ENCODE measurements at places on chromosomes 5 and 9. TPM values are rescaled to one million over a fixed set of nuclear protein-coding genes. Genes with fewer than 3 reads are reported as not detected.
A peak's percentile ranks its signal among the peaks of the same experiment; 100 is the strongest.

ACSL6 gene
- 8.2 TPM for total RNA-seq

DNA sequence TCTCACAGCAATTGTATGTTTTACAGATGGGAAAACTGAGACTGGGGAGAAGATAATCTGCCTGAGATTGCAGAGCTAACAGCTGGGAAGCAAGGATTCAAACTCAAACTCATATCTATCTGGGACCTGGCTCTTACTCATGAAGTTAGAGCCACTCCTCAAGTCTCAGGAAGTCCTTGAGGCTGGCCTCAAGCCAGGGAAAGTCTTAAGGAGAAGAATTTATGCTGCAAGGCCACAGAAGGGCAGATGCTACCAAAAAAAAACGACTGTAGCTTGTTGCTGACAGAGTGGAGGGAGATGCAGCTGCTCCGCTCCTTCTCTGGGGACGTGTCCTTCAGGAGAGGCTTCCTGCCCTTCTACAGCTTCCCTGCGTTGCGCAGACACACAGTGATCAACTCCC, 39.8 kb downstream of the BARHL1 start:
- no peak overlapping the region for H3K27ac ChIP-seq
- no peaks in the 10 kb centered on the region for H3K27me3 ChIP-seq
- DNase-seq: no peak
- H3K36me3 ChIP-seq: peaks cover 18% of the 10 kb centered on the region
- no peak overlapping the region for H3K4me3 ChIP-seq

INSL4 gene
- not detected for total RNA-seq

DNA sequence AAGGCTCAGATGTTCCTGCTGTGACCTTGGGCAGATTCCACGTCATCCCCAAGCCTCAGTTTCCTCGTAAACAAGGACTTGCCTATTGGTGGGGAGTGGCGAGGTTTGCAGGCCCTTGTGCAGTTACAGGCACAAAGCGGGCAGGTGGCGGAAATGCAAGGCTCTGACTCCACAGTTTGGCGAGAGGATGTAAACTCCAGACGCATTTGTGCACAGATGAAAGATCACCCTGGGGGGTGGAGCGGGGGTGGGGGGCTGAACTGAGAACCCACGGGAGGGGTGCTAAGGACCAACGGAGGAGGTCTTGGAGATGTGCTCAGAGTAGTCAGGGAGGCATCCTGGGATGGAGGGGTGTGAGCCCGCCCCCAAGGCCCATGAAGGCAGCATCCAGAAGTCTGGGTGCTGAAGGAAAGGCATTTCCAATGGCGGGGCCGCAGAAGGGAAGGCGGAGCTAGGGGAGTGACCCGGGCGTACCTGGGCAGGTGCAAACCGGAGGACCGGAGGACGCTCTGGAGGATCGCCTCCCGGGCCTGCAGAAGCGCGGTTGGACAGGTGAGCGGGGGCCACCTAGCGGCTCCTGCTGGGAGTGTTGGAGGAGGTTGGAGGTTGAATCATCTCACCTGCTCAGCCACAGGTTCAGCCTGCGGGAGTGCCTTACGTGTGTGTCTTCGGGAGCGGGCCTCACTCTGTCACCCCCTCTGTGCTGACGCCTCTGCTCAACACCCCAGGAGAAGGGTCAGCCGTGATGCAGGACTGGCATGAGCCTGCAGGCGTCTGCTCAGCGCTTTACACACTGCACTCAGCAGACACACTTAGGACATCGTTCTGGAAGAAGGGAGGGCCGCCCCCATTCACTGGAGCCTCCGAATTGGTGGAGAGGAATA, 1.9 kb upstream of the FIBCD1 start:
- peaks cover 13% of the 10 kb centered on the region for H3K4me1 ChIP-seq
- DNase-seq: peak; percentile 81
- H3K4me3 ChIP-seq: peak overlapping the region; percentile 10
- H3K27me3 ChIP-seq: peaks cover 59% of the 10 kb centered on the region
- H3K27ac ChIP-seq: no peak overlapping the region
- H3K36me3 ChIP-seq: no peaks in the 10 kb centered on the region

GRCh38 chr9:101632611-101633010, 37.8 kb upstream of the PPP3R2 start:
- H3K4me1 ChIP-seq: no peaks in the 10 kb centered on the region
- H3K27me3 ChIP-seq: no peaks in the 10 kb centered on the region
- no peak overlapping the region for H3K4me3 ChIP-seq
- DNase-seq: no peak

DNA sequence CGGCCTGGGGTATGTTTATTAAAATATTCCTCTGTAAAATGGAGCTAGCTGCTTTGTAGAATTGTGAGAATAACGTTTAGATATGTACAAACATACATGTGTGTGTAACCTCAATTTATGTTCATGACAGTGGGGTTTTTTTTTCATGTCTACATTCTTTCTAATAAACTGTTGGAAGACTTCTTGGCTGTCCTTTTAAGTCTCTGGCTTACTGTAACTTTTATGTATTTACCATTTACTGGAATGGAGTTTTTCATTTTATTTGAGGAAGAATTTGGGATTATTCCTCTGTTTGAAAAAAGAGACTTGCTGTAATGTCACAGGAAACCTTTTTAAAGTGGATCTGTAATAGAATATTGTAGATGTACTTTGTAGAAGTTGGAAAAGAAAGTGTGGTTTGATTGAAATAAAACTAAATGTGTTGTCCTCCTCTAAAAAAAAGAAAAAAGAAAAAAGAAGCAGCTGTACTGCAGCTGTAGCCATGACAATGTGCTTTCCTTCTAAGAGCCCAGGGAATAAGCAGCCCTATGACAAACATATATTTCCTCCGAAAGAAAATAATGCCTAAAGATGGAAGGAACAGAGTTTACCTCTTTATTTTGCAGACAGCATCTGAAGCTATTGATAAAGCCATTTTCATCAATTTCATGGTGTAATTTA, 71.2 kb upstream of the FREM1 start:
- no peak overlapping the region for H3K27ac ChIP-seq
- no peaks in the 10 kb centered on the region for H3K4me1 ChIP-seq
- H3K36me3 ChIP-seq: no peaks in the 10 kb centered on the region
- no peak for DNase-seq

GRCh38 chr5:156513123-156513815, 186.3 kb downstream of the SGCD start:
- DNase-seq: no peak
- H3K4me1 ChIP-seq: no peaks in the 10 kb centered on the region
- no peaks in the 10 kb centered on the region for H3K36me3 ChIP-seq
- H3K27me3 ChIP-seq: no peaks in the 10 kb centered on the region
- H3K4me3 ChIP-seq: no peak overlapping the region

ADAM19 gene
- 50.2 TPM for total RNA-seq

- no peak overlapping the region for H3K4me3 ChIP-seq
- H3K27me3 ChIP-seq: no peaks in the 10 kb centered on the region
- DNase-seq: no peak
- no peak overlapping the region for H3K27ac ChIP-seq
- H3K36me3 ChIP-seq: no peaks in the 10 kb centered on the region
- no peaks in the 10 kb centered on the region for H3K4me1 ChIP-seq
These were observed 85.0 kb upstream of the TAF11L2 start for GRCh38 chr5:17412760-17413671.

- peak overlapping the region; percentile 77 for H3K4me3 ChIP-seq
- H3K27me3 ChIP-seq: no peaks in the 10 kb centered on the region
- H3K27ac ChIP-seq: peak overlapping the region; percentile 93
These were observed 3.7 kb upstream of the GNPDA1 start for GRCh38 chr5:142016556-142016955.

DNA sequence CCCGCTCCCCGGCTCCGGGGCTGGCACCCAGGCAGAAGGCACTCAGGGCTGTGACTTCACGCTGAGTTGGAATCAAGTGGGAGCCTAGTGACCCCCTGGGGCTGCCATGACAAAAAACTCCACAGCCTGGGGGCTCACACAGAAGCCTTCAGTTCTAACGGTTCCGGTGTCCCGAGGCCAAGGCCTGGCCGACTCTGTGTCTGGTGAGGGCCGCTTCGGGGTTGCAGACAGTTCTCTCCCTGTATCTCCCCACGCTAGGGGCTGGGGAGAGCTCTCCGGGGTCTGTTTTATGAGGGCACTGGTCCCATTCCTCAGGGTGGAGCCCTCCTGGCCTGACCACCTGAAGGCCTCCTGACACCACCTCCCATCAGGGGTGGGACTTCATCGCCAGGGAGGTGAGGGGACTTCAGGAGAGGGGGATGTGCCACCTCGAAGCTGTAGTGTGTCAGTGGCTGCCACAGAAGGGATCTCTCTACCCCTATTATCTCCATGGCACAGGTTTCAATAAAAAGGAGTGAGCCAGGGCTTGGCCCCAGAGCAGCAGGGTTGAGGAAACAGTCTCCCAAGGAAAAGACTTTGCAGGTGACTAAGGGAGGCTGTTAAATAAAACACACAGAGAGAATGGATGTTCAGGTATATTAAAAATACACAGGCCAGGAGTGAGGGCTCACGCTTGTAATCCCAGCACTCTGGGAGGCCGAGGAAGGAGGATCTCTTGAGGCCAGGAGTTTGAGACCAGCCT, 1.5 kb upstream of the SLC6A3 start:
- H3K4me3 ChIP-seq: no peak overlapping the region
- H3K27ac ChIP-seq: no peak overlapping the region
- H3K27me3 ChIP-seq: peaks cover 53% of the 10 kb centered on the region
- no peak for DNase-seq
- peaks cover 29% of the 10 kb centered on the region for H3K4me1 ChIP-seq

RUFY1 gene
- total RNA-seq: 37.9 TPM

GRCh38 chr9:6054280-6055099, 39.1 kb upstream of the RANBP6 start:
- no peaks in the 10 kb centered on the region for H3K27me3 ChIP-seq
- H3K27ac ChIP-seq: no peak overlapping the region
- H3K4me3 ChIP-seq: no peak overlapping the region
- H3K36me3 ChIP-seq: no peaks in the 10 kb centered on the region

- peak overlapping the region; percentile 95 for H3K4me3 ChIP-seq
- H3K4me1 ChIP-seq: peaks cover 26% of the 10 kb centered on the region
- H3K36me3 ChIP-seq: no peaks in the 10 kb centered on the region
- H3K27me3 ChIP-seq: no peaks in the 10 kb centered on the region
- no peak for DNase-seq
These were observed 1.0 kb upstream of the TSC1 start for GRCh38 chr9:132945186-132946130.

GRCh38 chr5:153979028-153979783, 59.5 kb downstream of the FAM114A2 start:
- no peak for DNase-seq
- no peaks in the 10 kb centered on the region for H3K4me1 ChIP-seq
- peaks cover 5% of the 10 kb centered on the region for H3K27me3 ChIP-seq
- H3K27ac ChIP-seq: no peak overlapping the region
- H3K36me3 ChIP-seq: no peaks in the 10 kb centered on the region

- no peak for DNase-seq
- no peak overlapping the region for H3K27ac ChIP-seq
- no peak overlapping the region for H3K4me3 ChIP-seq
- H3K4me1 ChIP-seq: no peaks in the 10 kb centered on the region
These were observed 45.2 kb upstream of the SARDH start for GRCh38 chr9:133783331-133783731.

DNA sequence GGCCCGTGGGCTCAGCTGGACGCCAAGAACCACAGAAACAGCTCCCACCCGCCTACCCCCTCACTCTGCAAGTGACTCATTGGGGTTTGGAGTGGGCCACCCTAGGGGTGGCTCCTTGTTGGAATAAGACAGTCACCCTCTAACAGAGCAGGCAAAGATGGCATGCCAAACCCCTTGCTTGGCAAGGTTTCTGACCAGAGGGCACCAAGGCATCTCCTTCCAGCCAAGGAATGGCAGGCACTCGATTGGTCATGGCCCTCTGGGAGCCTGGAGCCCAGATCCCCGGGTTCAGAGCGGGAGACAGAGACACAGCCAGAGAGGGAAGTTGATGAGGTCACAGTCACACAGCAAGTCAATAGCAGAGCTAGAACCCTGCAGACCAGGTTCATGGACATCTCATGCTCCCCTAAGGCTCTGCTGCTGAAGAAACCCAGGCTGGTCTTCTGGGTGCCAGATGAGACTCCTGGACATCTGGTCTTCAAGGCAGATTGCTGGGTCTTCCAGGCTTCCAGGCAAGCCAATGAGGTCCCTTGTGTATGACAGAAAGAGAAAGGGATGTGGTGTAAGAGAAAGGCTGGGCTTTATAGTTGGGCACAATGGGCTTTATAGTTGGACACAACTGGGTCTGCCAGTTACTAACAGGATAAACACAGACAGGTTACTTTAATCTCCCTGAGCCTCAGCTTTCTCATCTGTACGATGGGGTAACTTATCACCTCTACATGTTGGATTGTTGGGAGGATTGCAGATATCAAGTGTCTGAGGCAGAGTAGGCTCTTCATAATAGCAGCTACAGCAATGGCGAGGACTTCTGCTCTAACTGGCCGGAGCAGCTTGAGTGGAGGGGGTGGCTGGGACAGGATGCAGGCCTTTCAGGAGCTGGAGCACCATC, 23.3 kb upstream of the KIF12 start:
- H3K27me3 ChIP-seq: peaks cover 9% of the 10 kb centered on the region
- DNase-seq: no peak
- no peaks in the 10 kb centered on the region for H3K4me1 ChIP-seq
- H3K4me3 ChIP-seq: no peak overlapping the region
- H3K36me3 ChIP-seq: no peaks in the 10 kb centered on the region

FOXD4 gene
- total RNA-seq: not detected

IL3 gene
- total RNA-seq: 6.2 TPM

GRCh38 chr5:110561510-110561909, 165.0 kb downstream of the TMEM232 start:
- no peak for DNase-seq
- no peaks in the 10 kb centered on the region for H3K36me3 ChIP-seq
- no peaks in the 10 kb centered on the region for H3K4me1 ChIP-seq
- no peaks in the 10 kb centered on the region for H3K27me3 ChIP-seq

GRCh38 chr5:170095646-170096045, 10.1 kb upstream of the FOXI1 start:
- no peak overlapping the region for H3K27ac ChIP-seq
- H3K36me3 ChIP-seq: no peaks in the 10 kb centered on the region
- no peak overlapping the region for H3K4me3 ChIP-seq

- peaks cover 6% of the 10 kb centered on the region for H3K27me3 ChIP-seq
- H3K4me3 ChIP-seq: no peak overlapping the region
- peaks cover 13% of the 10 kb centered on the region for H3K36me3 ChIP-seq
- DNase-seq: no peak
- no peak overlapping the region for H3K27ac ChIP-seq
These were observed 62.2 kb upstream of the PPARGC1B start for GRCh38 chr5:149667829-149668330.

All from activated T-cell treated with anti-CD3 and anti-CD28 coated beads, Interleukin-2, amount 50 U/mL, for 72 hours (primary cell).